ENCODE measurements at places on chromosomes 3 and 15. TPM values are rescaled to one million over a fixed set of nuclear protein-coding genes. Genes with fewer than 3 reads are reported as not detected.
A peak's percentile ranks its signal among the peaks of the same experiment; 100 is the strongest.

DNA sequence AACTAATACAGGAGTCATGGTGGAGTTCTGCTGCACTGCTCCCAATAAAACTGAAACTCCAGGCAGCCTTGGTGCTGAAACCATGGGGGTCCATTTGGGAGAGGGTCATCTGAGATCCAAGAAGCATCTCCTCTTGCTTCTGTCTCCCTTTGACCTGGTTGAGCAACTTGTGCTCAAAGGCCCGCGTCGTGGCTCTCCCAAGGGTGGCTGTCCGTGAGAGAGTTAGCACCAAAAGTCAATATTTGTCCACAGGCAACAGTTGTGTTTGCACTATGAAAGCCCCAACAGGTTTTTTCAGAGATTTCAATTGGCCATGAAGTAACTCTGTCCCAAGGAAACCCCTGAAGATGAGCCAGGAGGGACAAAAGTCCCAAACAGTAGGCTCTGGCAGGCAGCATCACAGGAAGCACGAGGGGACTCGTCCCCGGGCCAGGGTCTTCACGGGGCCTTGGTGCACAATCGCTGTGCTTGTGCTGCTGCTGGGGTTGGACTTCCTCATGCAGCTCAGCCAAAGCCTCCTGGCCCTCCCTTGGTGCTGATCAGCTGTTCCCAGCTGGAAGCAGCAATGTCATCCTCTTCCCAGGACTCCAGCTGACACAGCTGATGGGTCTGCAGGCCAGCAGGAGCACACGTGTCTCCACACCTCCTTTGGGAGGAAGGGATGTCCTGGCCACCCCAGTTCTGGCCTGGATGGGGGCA is 39.4 kb upstream of the WNT5A start:
- DNase-seq, result no peak

DNA sequence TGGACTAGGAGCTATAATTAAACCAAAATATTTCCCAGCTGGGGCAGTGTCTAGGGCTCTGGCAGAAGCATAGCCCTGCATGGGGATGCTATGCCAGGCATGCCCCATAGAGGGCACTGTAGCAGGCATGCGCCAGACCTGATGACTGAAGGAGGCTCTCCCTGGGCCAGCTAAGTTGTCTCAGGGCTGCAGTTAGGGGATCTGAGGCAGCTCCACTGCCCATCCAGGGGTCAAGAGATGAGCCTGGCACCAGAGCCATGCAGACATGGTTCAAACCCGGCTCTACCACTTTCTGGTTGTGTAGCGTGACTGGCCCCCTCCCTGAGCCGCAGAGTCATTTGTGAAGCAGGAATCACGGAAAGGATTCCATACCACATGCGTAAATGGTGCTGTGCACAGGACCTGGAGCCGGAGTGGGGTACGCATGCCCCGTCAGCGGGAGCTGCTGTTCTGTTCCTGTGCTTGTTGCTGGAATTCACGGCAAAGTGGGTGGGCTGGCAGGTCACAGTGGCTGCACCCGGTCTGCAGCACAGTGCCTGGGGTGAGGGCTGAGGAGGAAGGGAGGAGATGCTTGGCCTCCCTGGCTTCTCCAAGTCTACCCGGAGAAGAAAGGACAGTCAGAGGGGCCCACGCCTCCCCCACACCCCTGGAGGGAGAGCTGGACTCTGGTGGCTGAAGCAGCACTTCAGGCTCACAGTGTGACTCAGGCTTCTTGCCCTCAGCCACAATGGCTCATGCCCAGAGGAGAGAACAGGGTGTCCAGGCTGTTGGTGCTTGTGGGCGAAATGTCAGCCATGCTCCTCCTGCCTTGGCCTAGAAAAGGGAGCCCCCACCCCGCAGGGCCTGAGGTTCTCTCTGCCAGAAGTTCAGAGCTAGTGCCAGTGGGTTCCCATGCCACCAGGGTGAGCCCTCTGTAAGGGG is 43.1 kb downstream of the DNASE1L3 start:
- peak; percentile 82 for DNase-seq

DNA sequence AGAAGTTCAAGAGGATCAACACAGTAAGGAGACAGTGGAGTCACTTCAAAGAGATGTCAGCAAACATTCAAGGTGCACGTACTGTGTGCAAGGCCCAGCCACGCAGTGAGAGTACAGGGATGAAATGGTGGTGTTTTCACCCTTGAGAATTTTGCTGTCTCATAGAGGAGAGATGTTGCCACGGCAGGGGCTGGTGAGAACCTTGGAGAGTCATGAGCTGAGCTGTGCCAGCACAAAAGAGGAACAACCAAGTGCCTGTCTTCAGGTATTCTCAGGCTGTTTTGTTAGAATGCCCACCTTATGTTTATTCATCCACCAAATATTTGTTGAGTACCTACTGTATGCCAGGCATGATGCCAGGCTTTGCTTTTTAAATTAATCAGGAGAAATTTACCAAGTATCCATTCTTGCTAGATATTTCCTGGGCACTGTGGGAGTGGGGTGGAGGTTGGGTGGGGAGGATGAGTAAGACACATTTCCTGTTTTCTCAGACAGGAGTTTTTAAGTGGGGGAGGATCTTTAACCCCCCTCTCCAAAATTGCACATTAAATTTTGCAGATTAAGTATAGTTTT is 72.6 kb downstream of the SLC6A11 start:
- no peak for DNase-seq

DNA sequence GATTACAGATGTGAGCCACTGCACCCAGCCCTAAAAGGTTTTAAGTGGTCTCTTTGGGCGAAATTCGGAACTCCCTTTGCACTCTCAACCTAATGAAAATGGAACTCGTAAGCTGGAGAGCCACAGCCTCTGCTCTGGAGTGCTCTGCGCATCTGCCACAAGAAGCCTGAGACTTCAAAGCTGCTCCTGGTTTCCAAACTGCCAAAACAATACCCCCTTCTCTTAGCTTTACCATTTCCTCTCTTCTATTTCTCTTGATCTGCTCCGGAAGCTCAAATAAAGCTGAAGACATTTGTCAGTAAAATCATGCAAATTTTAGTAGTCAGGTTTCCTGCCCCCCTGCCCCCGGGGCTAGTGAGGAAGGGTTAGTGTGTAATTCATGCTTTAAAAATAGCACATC is 312.7 kb downstream of the MFSD1 start:
- DNase-seq, result no peak

The PRKCD gene
- total RNA-seq, result 5.4 TPM

The DPPA2 gene
- total RNA-seq, result 0.42 TPM

Data from glutamatergic neuron (in vitro differentiated cells).